ENCODE measurements at places on chromosomes 5 and 9.
A peak's percentile ranks its signal among the peaks of the same experiment; 100 is the strongest.

GRCh38 chr9:89536145-89536574, 38.2 kb upstream of the SEMA4D start:
- no peak overlapping the region for H3K4me3 ChIP-seq
- no peaks in the 10 kb centered on the region for H3K36me3 ChIP-seq
- no peak for DNase-seq
- no peaks in the 10 kb centered on the region for H3K27me3 ChIP-seq
- no peak overlapping the region for H3K27ac ChIP-seq
- H3K4me1 ChIP-seq: no peaks in the 10 kb centered on the region

DNA sequence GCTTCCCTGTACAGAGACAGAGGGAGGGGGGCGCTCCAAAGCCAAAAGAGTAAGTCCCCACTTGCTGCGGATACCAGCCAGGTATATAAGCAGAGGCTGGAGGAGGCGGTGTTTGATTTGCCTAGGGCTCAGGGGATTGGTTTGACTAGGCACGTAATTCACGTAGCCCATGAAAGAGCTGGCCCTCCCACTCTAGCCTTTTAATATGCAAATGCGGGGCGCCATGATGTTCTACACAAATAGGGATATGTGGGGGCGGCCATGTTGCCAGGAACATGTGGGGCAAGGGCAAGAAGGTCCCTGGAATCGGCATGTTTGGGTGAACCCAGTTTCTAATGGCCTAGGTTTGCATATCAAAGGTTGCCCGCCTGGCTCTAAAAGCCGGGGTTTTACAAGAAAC, 3.3 kb upstream of the PRLR start:
- no peaks in the 10 kb centered on the region for H3K36me3 ChIP-seq
- H3K4me1 ChIP-seq: no peaks in the 10 kb centered on the region
- no peaks in the 10 kb centered on the region for H3K27me3 ChIP-seq
- no peak for DNase-seq
- H3K27ac ChIP-seq: no peak overlapping the region

GRCh38 chr5:6819521-6819920, 106.3 kb downstream of the TENT4A start:
- H3K27me3 ChIP-seq: no peaks in the 10 kb centered on the region
- no peaks in the 10 kb centered on the region for H3K4me1 ChIP-seq
- H3K27ac ChIP-seq: no peak overlapping the region
- no peaks in the 10 kb centered on the region for H3K36me3 ChIP-seq

DNA sequence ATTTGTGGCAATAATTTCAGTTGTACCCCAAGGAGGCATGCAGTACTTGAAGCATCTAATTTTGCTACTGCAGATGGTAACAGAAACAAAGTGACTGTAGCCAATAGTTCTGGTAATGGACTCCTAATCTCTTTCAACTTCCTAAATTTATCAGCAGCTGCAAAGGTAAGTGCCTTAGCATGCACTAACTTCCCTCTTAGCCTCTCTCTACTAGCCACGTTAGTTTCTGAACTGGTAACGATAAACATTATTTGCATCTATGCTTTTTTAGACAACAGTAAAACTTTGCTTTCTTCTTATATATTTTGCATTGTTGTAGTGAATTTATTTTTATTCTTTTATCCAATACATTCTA, 6.2 kb upstream of the CKS2 start:
- DNase-seq: no peak
- H3K27me3 ChIP-seq: no peaks in the 10 kb centered on the region
- H3K4me3 ChIP-seq: no peak overlapping the region
- H3K36me3 ChIP-seq: no peaks in the 10 kb centered on the region
- no peaks in the 10 kb centered on the region for H3K4me1 ChIP-seq

- H3K4me3 ChIP-seq: no peak overlapping the region
- H3K36me3 ChIP-seq: no peaks in the 10 kb centered on the region
- H3K4me1 ChIP-seq: no peaks in the 10 kb centered on the region
- H3K27ac ChIP-seq: no peak overlapping the region
- no peaks in the 10 kb centered on the region for H3K27me3 ChIP-seq
Measured at GRCh38 chr5:24732184-24732583, 87.4 kb upstream of the CDH10 start.

DNA sequence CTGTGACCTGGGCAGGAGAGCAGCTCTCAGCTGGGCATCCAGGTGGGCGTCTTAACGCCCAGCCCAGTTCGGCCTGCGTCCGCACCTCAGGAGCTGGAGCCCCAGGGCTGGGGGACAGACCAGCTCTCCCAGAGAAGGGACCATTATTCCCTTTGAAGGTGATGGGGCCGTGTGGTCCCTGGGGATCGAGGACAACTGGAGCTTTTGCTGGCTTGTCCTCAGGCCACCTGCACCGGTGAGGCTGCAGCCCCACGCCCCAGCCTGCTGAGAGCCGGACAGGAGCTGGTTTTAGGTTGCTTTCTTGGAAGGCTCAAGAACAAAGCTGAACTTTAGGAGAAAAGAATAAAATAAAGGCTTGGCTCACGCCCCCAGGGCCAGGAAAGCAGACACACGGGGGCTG, 40.9 kb downstream of the NACC2 start:
- no peak overlapping the region for H3K4me3 ChIP-seq
- peaks cover 10% of the 10 kb centered on the region for H3K4me1 ChIP-seq

- no peaks in the 10 kb centered on the region for H3K27me3 ChIP-seq
- no peak overlapping the region for H3K27ac ChIP-seq
- H3K36me3 ChIP-seq: no peaks in the 10 kb centered on the region
- H3K4me3 ChIP-seq: no peak overlapping the region
Measured at GRCh38 chr9:130701059-130702022, 7.8 kb downstream of the EXOSC2 start.

DNA sequence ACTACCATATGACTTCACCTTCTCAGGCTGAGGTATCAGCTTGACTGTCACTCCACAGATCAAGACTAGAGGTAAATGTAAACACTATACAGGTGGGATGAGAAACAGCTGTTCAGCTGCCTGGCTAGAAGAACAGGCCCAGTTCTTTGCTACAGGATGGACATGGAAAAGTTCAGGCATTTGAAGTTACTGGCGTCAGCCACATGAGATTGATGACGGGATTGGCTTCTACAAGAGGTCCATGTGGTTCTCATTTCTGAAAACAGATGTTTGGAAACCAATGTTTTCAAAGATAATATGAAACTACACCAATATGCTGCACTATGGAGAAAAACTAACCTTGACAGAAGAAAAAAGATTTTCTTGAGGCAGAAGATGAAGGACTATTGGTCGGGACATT, 324.1 kb downstream of the CDH10 start:
- H3K36me3 ChIP-seq: no peaks in the 10 kb centered on the region
- no peak overlapping the region for H3K27ac ChIP-seq
- H3K4me3 ChIP-seq: no peak overlapping the region
- no peaks in the 10 kb centered on the region for H3K4me1 ChIP-seq

DNA sequence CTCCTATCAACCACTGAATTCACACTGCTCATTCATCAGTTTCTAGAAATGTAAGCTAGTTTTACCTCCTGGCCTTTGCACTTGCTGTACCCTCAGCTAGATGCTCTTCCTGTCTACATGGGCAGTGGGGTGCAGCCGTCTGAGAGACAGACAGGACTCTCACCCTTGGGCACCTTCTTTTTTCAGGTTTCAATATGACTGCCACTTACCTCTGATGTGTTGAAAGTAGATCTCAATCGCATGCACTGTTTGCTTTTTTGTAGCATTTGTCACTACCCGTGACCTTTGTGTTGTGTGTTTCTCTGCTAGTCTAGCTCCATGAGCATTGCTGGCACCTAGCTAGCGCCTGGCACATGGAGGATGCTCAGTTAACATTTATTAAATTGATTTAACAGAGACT, 403.1 kb upstream of the TRPC7 start:
- no peak overlapping the region for H3K27ac ChIP-seq
- H3K4me1 ChIP-seq: no peaks in the 10 kb centered on the region
- H3K36me3 ChIP-seq: no peaks in the 10 kb centered on the region
- H3K27me3 ChIP-seq: no peaks in the 10 kb centered on the region

GRCh38 chr5:112549127-112549526, 130.1 kb upstream of the EPB41L4A start:
- H3K4me3 ChIP-seq: no peak overlapping the region
- H3K36me3 ChIP-seq: no peaks in the 10 kb centered on the region
- DNase-seq: no peak
- no peak overlapping the region for H3K27ac ChIP-seq

- H3K36me3 ChIP-seq: no peaks in the 10 kb centered on the region
- no peak overlapping the region for H3K27ac ChIP-seq
- H3K4me1 ChIP-seq: no peaks in the 10 kb centered on the region
- H3K27me3 ChIP-seq: no peaks in the 10 kb centered on the region
Measured at GRCh38 chr5:125326150-125326510, 579.7 kb upstream of the ZNF608 start.

GRCh38 chr9:37217161-37217560, 96.8 kb downstream of the ZCCHC7 start:
- no peaks in the 10 kb centered on the region for H3K4me1 ChIP-seq
- DNase-seq: no peak

- no peaks in the 10 kb centered on the region for H3K36me3 ChIP-seq
- no peaks in the 10 kb centered on the region for H3K4me1 ChIP-seq
- no peak overlapping the region for H3K4me3 ChIP-seq
- DNase-seq: no peak
- H3K27me3 ChIP-seq: no peaks in the 10 kb centered on the region
Measured at GRCh38 chr5:123124859-123125595, 36.0 kb downstream of the PRDM6 start.

- no peak overlapping the region for H3K27ac ChIP-seq
- H3K27me3 ChIP-seq: no peaks in the 10 kb centered on the region
- no peaks in the 10 kb centered on the region for H3K36me3 ChIP-seq
- H3K4me3 ChIP-seq: no peak overlapping the region
- no peaks in the 10 kb centered on the region for H3K4me1 ChIP-seq
Measured at GRCh38 chr9:109510506-109510905, 12.4 kb upstream of the PTPN3 start.

GRCh38 chr9:130214776-130215340, 42.7 kb downstream of the NCS1 start:
- DNase-seq: no peak
- no peaks in the 10 kb centered on the region for H3K4me1 ChIP-seq
- H3K27ac ChIP-seq: no peak overlapping the region
- H3K4me3 ChIP-seq: no peak overlapping the region
- H3K36me3 ChIP-seq: no peaks in the 10 kb centered on the region

DNA sequence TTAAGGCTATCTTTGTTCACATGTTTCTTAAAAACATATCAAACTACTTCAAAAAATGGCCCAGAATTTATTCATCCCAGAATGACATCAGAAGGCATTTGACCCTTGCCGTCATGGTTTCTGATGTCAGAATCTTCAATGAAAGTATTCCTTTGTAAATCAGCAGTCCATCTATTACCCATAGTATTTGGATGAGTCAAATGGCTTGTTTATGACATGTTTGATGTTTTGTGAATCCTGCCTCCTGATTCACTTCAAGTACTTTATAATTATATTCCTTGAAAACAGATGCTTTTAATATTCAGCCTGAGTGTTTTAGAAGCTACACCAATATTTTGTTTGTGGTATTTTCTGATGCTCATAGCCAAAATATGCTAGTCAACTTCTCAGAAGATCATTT, 200.8 kb upstream of the MEF2C start:
- no peak overlapping the region for H3K4me3 ChIP-seq
- H3K4me1 ChIP-seq: no peaks in the 10 kb centered on the region
- no peak for DNase-seq

- H3K4me3 ChIP-seq: no peak overlapping the region
- no peaks in the 10 kb centered on the region for H3K27me3 ChIP-seq
- H3K36me3 ChIP-seq: no peaks in the 10 kb centered on the region
- H3K4me1 ChIP-seq: no peaks in the 10 kb centered on the region
Measured at GRCh38 chr5:120082316-120083068, 381.6 kb upstream of the PRR16 start.

GRCh38 chr5:38519476-38519875, 37.0 kb downstream of the LIFR start:
- no peaks in the 10 kb centered on the region for H3K4me1 ChIP-seq
- no peak overlapping the region for H3K4me3 ChIP-seq
- DNase-seq: no peak
- no peaks in the 10 kb centered on the region for H3K27me3 ChIP-seq

GRCh38 chr5:154138701-154139100, 51.8 kb upstream of the GALNT10 start:
- H3K36me3 ChIP-seq: no peaks in the 10 kb centered on the region
- no peak for DNase-seq
- no peaks in the 10 kb centered on the region for H3K27me3 ChIP-seq
- H3K4me3 ChIP-seq: no peak overlapping the region

- no peak overlapping the region for H3K4me3 ChIP-seq
- DNase-seq: no peak
- no peaks in the 10 kb centered on the region for H3K4me1 ChIP-seq
Measured at GRCh38 chr9:123447934-123448646, 92.1 kb downstream of the CRB2 start.

DNA sequence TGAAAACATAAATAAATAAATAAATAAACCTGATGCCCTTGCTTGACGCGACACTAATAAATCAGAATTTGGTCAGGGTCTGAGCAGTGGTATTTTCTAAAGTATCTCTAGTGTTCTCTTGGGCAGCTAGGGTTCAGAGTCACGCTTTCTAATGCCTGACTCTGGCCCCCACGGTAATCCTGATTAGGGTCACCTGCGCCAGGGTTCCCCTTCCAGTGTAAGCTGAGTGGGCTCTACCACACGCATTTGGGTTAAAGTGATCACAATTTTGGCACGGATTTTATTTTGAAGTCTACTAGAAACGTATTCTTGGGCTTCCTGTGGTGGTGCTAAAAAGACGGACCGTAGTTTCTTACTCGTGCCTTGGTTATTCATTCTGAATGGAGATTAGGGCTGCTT, 651 bp downstream of the TTC1 start:
- H3K36me3 ChIP-seq: no peaks in the 10 kb centered on the region
- DNase-seq: no peak

- no peaks in the 10 kb centered on the region for H3K27me3 ChIP-seq
- no peak for DNase-seq
- no peaks in the 10 kb centered on the region for H3K4me1 ChIP-seq
- H3K36me3 ChIP-seq: no peaks in the 10 kb centered on the region
Measured at GRCh38 chr5:136038635-136039034, 9.8 kb downstream of the TGFBI start.

GRCh38 chr9:97412626-97413385, 910 bp downstream of the TDRD7 start:
- H3K27ac ChIP-seq: peak overlapping the region; percentile 85
- no peaks in the 10 kb centered on the region for H3K27me3 ChIP-seq
- peak overlapping the region; percentile 100 for H3K4me3 ChIP-seq
- H3K36me3 ChIP-seq: no peaks in the 10 kb centered on the region

- H3K27ac ChIP-seq: no peak overlapping the region
- no peaks in the 10 kb centered on the region for H3K36me3 ChIP-seq
- no peaks in the 10 kb centered on the region for H3K4me1 ChIP-seq
- peaks cover 12% of the 10 kb centered on the region for H3K27me3 ChIP-seq
- no peak overlapping the region for H3K4me3 ChIP-seq
- no peak for DNase-seq
Measured at GRCh38 chr9:132181796-132182313, 20.0 kb downstream of the NTNG2 start.

All from breast epithelium (tissue), 4 donors.